COLO829 (cell line): ENCODE measurements at places on chromosomes 6 and 20.

DNA sequence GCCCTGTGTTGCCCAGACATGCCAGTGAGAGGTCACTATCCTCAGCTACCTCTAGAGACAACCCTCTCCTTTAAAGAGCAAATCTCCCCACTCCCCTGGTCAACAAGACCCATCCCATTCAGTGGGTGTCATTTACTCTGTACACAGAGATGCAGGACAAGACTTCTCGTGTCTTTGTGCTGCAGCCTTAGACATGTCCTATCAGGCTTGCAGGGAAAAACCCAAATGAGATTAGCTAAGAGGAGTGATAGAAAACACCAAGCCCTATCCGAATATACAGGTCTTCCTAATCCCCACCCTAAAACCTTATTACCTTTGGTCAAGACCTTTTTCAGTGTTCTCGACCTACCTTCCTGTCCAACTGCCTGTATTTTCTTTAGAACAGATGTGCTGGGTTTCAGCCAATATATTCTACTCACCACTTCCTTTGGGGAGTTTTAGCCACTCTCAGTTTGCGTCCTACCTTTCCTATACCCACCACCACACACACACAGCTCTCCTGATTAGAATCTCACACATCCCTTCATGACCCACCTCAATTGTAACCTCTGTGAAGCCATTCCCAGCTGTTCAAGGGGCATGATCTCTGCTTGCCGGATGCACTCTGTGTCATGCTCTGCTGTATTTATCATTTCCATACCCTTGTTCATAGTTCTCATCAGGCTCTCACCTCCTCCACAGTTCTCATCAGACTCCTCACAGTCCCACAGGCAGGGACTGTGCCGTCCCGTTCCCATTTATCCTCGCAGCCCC is 39.7 kb downstream of the TRAM2 start:
- DNase-seq: no peak

DNA sequence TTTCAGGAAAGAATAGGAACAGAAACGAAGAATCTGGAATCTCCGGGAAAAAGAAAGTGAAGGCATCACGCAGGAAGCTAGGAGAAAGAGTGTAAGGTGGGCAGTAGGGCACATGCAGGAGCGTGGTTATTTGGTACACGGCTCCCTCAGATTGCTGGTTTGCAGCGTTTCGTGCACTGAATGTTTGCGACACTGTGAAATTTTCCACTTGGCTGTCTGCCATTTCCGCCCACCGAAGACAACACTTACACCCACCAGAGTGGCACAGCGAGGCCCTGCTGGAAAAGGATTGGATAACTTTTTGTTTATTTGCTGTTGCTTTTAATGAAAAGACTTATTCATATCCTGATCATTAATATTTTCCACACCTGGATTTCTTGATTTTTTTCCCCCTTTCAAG is 248.3 kb downstream of the GMPR start:
- DNase-seq: no peak

- DNase-seq: no peak
Observed at GRCh38 chr6:14966906-14967711, 278.8 kb upstream of the JARID2 start.

- DNase-seq: no peak
Observed at GRCh38 chr6:2669067-2669700, 81.5 kb downstream of the MYLK4 start.

GRCh38 chr6:114581293-114581692 is 238.5 kb upstream of the HS3ST5 start:
- no peak for DNase-seq

DNA sequence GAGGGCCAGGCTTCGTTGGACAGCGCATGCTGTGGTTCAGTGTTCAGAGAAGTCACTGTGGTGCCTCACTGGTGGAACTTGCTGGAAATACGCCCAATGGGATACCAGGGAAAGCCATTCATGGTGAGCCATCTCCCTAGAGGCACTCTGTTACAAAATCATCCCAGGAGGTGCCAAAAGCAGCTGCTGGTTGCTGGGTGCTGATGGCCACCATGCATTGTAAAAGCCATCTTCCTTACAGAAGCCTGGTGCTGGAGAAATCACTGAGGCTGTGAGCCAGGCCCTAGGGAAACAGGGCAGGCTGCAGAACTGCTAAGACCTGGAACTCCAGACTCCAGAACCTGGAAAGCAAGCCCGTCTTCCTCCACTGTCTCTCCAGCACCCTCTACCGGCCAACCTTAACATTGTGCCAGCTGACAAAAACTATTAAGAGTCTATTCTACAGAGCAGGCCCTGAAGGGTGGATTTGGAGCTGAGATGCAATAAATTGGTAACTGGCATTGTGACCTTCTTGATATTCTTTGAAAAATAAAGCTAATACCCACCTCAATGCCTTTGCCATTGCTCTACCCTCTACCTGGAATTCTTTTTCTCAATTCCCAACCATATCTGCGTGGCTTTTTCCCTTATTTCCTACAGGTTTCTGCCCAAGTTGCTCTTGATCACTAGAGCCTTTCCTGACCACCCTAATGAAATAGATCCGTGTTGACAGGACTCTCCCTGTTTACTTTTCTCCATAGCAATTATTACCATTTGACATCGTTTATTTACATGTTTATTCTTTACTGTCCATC is 18.5 kb downstream of the SNRPB start:
- DNase-seq: peak; percentile 88

- no peak for DNase-seq
Observed at GRCh38 chr20:16758454-16759180, 10.5 kb downstream of the OTOR start.

GRCh38 chr20:13554706-13555105 is 84.0 kb downstream of the TASP1 start:
- no peak for DNase-seq

DNA sequence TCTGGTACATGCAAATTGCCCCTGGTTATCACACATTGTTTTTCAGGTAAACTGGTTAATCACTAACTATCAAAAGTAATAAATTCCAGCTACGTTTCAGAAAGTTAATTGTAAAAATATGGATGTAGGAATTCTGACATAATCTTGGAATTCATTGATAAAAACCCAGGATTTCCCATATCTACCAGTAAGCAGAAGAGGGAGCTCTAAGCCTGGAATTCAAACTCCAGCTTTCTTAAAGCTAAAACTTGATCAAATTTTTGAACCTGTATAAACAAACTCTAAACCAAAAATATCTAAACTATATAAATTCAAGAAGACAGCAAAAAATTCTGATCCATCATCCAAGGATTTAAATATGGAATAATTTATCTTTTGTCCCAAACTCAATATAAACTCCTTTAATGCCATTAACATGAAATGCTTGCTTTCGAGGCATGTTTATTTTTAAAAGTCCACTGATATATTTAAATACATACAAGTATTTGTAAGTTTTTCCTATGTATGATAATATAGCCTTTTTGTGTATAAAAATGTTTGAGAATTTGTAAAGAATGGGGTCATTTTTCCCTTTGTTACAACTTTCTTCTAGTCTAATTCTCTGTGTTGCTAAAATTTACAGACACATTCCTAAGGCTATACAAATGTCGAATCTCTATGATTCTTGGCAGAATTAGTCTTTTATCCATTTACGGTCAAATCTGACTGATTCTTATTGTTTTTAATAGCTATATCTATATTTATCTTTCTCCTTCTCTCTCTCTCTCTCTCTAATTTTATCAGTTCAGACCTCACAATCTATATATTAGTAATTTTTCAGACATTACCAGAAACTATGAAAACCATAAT is 91.4 kb upstream of the RNF217 start:
- DNase-seq: peak; percentile 37

DNA sequence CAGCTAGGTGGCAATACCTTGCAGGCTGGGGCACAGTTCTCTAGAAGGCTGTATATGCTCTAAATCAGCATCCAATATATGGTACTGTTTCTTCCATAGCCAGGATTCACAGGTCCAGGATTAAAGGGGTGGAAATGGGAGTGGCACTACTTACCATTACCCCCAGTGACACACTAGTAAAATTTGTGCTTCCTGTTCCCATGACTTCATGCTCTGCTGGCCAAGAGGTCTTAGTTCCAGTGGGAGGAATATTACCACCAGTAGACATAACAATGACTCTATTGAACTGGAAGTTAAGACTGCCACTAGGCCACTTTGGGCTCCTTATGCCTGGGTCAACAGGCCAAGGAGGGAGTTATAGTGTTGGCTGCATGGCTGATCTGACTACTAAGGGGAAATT is 174.3 kb upstream of the TNFAIP3 start:
- peak; percentile 58 for DNase-seq

GRCh38 chr6:38476141-38476540 is 163.6 kb downstream of the BTBD9 start:
- DNase-seq: no peak
